ENCODE measurements at places on chromosomes 3 and 15.

DNA sequence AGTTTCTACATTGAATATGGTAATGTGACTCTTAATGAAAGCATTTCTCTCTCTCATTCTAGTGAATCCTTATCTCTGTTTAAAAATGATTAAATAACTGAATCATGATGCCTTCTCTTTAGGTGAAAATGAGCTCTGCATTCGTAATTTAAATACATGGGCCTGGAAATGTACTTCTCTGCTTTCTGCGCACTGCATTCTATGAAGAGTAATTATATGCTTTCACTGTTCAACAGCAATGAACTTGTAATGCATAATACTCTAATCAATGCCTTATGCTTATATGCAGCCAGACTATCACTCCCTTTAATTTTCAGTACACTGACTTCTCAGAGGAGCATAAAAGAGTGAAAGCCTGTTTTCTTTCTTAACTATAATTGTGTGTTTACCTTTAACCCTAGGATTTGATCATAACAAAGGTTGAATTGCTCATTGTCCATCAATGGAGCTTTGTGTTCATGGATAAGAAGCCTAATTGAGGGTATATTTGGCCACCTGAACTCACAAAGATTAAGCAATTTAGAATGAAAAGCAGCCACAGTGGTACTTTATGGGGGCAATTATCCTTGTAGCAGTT, 330.8 kb upstream of the PDZRN3 start:
- no peak for DNase-seq

- DNase-seq = no peak
Observed at GRCh38 chr15:67079361-67079760, 14.0 kb downstream of the SMAD3 start.

- DNase-seq = no peak
Observed at GRCh38 chr15:63418811-63419210, 37.2 kb upstream of the CA12 start.

DNA sequence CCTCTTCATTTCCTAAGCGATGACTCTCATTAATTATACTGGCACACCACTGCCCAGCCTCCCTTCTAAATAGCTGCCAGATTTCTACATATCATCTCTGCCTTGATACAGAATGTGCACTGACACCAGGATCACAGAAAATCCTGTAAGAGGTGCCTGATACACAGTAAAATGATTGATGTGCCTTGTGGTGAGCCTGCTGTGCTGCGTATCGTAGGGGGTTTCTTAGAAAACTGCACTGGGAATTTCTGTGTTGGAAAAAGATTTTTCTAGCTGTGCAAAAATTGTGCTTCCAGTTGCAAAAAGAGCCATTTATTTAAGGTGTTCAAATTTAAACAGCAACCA, 3.0 kb upstream of the PLCH1 start:
- DNase-seq = no peak

- no peak for DNase-seq
Observed at GRCh38 chr3:138578961-138579574, 15.0 kb downstream of the CEP70 start.

- no peak for DNase-seq
Observed at GRCh38 chr3:183357564-183358079, 70.8 kb downstream of the MCF2L2 start.

DNA sequence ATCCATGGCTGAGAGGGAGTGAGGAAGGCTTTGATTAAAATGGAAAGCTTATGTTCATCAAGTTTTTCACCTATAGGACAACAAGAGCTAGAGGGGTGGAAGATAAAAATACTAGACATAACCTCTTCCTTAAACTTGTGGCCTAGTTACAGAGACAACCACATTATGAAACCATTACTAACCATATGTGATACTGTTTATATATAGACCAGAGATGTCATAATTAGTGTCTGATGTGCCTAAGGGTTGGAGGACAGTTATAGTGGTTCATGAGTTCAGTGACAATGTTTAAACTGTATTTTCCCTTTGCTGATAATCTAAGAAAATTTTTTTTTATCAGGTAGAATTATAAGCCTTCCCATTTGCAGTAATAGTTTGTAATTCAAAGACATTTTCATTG, 23.7 kb downstream of the PHLDB2 start:
- DNase-seq = no peak

- no peak for DNase-seq
Observed at GRCh38 chr3:123733805-123734526, 149.1 kb upstream of the HACD2 start.

DNA sequence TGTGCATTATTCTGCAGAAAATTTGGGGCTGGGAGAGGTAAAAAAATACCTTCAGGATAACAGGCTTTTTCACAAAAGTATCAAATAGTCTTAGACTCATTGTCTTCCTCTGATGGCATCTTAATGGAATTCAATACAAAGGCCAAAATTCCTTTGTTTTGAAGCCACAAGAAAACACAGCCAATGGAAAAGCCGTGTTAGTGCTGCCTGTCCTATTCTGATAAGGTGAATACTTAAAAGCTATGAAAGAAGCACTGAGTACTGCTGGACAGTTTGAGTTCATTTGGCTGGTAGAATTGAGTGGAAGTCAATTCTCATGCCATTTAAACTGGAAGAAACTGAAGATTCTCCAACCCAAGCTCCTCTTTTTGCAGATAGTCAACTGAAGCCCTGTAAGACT, 395.3 kb upstream of the TPRG1 start:
- DNase-seq = no peak

- DNase-seq = no peak
Observed at GRCh38 chr3:95235916-95236315, 1173.1 kb downstream of the NSUN3 start.

GRCh38 chr3:183340222-183340621, 87.2 kb downstream of the B3GNT5 start:
- DNase-seq = no peak

DNA sequence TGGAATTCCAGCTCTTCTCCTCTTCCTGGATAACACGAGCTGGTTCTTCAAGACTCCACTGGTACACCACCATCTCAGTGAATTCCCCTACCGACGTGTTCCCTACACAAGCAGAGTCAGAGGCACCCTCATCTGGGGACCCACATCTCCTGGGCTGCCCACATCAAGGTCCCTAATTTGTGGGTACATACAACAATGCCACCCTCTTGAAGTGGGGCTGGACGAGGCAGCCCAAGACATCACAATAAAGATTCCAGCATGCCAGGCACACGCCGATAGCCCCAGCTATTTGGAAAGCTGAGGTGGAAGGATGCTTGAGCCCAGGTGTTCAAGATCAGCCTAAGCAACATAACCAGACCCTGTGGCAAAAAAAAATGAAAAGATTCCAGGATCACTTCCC, 221.2 kb upstream of the LINGO1 start:
- DNase-seq = no peak

GRCh38 chr15:85500729-85501128, 120.3 kb downstream of the AKAP13 start:
- DNase-seq = no peak

DNA sequence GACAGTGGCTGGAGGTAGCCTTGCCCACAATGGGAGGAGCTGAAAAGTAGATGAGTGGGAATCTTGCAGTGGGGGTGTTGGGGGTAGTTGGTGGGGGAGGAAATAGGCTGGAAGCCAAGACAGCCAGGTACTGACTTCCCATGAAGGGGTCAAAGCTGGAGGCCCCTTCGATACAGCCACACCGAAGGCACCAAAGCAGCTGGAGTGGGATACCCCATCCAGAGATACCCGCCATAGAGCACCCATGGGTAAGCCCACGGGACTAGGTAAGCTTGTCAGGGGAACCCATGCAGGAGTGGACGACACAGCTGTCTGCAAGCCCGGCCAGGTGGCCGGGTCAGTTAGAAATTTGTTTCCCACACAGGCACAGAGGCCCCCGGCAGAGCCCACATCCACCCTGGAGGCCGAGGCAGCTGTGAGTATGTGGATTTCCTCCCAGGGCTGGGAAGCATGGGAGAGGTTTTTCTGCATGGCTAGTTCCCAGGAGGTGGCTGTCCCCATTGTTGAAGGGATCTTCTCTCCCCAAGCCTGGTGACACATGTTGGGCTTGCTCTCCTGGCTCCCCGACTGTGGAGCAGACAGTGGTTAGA, 28.6 kb downstream of the PRR23E start:
- DNase-seq = no peak

DNA sequence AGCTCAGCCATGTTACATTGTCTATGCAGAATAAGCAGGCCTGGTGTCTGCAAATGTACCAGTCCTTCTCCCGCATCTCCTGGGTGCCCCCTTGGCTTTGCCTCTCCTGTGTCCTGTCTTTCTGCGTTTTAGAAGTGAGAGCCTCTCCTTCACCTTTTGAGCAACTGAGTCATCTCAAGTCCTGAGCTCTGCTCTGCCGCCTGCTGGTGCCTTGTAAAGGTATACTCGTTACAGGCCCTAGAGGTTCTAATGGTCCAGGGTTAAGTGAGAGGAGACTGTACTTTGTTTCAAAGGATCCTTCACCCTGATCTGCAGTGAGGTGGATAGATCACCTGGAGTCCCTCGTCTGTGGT, 12.6 kb downstream of the GHRL start:
- no peak for DNase-seq

DNA sequence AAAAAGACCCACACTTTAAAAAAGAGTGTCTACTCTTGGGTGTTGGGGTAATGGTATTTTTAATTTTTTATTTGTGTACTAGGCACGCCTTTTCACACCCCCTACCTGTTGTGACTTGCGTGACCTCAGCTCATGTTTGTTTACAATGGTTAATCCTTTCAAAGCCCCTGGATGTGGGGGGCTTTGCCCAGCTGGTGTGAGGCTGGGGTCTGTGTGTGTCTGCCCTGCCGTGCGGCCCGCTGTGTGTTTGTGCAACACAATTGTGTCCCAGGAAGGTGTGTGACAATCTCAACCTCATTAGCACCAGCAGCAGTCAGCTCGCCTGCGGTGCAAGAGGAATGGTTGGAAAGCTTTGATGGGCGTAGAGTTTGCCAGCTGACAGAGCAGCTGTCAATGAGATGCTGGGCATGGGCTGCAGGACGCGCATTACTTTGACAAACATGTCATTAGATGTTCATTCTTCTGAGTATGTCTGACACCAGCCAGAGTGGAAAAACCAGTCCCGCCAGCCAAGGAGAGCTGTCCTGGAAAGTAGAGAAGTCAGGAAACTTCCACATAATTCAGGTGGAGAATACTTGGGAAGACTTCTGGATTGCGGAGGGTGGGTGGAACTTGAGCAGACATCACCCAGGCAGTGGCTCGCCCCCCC, 9.6 kb downstream of the LRRK1 start:
- no peak for DNase-seq

DNA sequence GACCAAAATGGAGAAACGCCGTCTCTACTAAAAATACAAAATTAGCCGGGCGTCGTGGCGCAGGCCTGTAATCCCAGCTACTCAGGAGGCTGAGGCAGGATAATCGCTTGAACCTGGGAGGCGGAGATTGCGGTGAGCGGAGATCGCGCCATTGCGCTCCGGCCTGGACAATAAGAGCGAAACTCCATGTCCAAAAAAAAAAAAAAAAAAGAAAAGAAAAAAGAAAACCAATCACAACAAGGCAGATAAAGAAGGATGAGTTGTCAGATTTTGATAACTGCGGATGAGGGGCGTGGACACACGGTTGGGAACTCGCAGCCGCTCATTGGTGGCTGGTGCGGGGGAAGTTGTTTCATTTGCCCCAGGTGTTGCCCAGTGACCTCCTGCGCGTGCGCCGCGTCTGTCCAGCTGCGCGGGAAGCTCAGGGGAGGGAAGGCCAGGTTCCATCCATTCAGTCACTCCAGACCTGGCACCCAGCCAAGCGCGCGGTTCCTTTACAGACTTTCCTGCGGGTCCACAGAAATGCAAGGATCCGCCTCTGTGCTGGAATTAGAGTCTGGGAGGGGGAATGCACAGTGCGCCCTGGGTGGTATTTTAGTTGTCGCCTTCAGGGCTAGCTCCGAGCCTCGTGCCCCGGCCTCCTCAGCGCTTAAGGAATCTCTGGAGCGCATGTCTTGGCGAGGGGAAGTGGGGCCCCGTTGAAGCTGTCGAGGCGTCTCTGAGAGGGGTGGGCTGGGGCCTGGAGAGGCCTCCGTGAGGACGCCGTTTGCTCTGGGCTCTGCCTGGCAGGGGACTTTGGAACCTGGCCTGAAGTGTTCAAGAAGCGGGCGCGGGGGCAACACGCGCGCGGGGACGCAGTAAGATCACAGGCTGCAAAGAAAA, 708 bp upstream of the GCHFR start:
- DNase-seq = no peak

DNA sequence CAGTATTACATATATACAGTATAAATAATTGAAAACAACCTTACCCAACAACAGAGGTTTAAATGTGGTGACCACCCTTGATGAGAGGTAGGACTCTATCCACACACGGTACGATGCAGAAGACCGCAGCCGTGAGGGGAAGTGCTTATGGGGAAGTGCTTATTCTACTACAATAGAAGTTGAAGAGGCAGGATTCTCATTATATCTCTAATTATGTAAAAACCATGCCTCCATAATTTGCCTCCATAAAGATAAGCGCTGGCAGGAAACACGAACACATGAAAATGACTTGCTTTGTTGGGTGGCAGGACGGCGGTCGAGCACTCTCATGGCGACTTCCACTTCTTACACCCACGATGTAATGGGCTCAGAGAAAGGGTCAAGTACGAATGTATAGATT, 7.2 kb upstream of the MUC13 start:
- no peak for DNase-seq

- no peak for DNase-seq
Observed at GRCh38 chr15:37783290-37783689, 151.2 kb upstream of the TMCO5A start.

- peak; percentile 42 for DNase-seq
Observed at GRCh38 chr15:43133430-43134156, at the start of gene TMEM62. Gene TMEM62 (plus strand): TSS chr15:43133586. CDS start chr15:43133803, 217 bp downstream.

DNA sequence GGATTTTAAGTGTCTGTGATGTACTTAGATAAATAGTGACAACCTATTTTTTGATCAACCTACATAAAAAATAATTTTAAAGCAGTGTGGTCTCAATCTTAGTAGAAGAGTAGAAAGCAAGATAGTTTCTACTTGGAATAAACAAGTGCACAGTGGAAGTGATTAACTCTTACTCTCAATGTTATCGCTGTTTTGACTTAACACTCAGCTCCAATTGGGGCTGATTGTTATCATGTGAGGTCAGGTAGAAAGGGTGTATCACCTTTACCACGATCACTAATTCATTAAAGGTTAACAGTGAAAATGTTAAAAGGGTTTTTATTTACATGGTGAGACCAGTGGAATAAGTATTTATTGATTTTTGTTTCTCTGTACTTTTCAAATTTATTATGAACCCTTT, 22.4 kb upstream of the APH1B start:
- no peak for DNase-seq

DNA sequence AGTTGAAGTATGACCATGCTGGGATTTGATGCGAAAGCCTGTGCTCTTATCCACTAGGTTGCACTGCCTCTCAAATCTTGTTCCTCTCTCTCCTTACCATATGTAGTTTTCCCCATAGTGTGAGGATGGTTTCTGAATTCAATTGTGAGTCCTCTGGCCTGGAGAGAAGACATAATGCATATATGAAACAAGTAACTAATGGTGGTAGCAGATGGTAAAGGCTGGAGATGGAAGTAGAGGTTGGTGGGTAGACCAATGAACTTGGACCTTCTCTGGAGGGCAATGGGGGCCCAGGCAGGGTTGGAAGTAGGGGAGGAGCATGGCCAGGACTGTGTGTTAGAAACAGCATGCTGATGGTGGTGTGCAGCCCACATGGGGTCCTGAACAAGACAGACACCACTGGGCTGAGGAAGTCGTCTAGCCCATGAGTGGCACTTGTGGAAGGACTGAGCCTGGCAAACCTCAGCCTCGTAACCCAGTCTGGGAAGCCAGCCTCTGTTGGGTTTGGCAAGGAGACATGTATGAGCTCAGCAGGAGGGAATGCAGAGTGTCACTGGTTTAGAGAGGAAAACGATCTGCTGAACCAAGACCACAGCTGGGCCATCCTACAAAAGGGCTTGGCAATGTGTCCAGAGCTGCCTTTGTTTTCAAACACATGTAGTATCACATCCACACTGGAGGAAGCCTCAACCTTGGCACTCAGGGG, 18.5 kb upstream of the LMCD1 start:
- no peak for DNase-seq
